Fibroblast of skin of back (primary cell): ENCODE measurements at places on chromosomes 5 and 9.

GRCh38 chr9:125631391-125632085 is 75.5 kb downstream of the MAPKAP1 start:
- DNase-seq = peak; percentile 52

- DNase-seq = peak; percentile 25
Measured at GRCh38 chr9:94865582-94866452, 139.3 kb downstream of the AOPEP start.

GRCh38 chr5:172839669-172840431 is 5.8 kb downstream of the ERGIC1 start:
- DNase-seq = no peak

DNA sequence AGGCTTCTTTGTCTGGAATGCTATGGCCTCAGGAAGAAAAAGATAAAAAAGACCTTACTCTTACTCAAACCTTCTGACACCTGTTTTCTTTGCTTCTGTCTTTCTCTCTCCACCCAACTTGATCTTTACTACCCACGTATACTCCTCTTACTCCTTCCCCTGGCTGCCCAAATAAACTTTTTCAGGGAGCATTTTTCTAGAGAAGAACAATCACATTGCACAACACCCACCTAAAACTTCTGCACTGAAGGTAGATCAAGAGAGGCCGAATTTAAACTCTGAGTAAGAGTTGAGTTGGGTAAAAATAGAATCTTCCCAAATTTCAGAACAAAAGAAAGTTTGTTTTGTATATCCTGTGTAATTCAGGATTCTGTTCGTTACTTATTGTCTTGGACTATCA is 3.9 kb downstream of the TEX48 start:
- DNase-seq = no peak

- no peak for DNase-seq
Measured at GRCh38 chr5:179187229-179187678, 127.1 kb downstream of the ZNF354C start.

DNA sequence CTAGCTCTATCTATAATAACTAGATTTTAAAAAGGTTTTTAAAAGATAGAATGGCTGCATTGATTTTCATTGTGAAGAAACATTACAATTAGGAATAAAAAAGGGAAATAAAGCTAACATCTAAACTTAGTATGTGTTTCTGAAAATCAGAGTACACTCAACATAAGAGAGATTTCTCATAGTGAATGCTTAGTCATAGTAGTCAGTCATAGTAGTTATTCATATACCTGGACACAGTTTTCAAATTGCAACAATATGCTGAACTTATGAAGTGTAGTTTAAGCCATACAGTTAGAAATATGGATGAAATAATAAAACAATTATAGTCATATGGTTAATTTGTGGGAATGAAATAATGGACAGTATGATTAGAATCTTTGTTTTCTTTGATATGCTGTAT is 273.0 kb upstream of the CTNND2 start:
- no peak for DNase-seq
